ENCODE measurements at places on chromosomes 2 and 18. TPM values are rescaled to one million over a fixed set of nuclear protein-coding genes. Genes with fewer than 3 reads are reported as not detected.

ZNF24 gene
- total RNA-seq, result 46.8 TPM

LYPD1 gene
- 0.21 TPM for total RNA-seq

SCN1A gene
- not detected for total RNA-seq

HSBP1L1 gene
- 45.4 TPM for total RNA-seq

PLB1 gene
- 0.80 TPM for total RNA-seq

OSGEPL1 gene
- total RNA-seq, result 6.3 TPM

ANKRD53 gene
- not detected for total RNA-seq

UGT1A3 gene
- not detected for total RNA-seq

POTEJ gene
- total RNA-seq, result not detected

MAP3K19 gene
- total RNA-seq, result not detected

INO80D gene
- 17.9 TPM for total RNA-seq

NT5C1B gene
- total RNA-seq, result not detected

ATOH8 gene
- 3.8 TPM for total RNA-seq

LINC00305 gene
- total RNA-seq, result not detected

C2orf72 gene
- 3.2 TPM for total RNA-seq

C2orf78 gene
- not detected for total RNA-seq

PDE1A gene
- 0.08 TPM for total RNA-seq

CRYGC gene
- total RNA-seq, result not detected

CROCC2 gene
- total RNA-seq, result 0.23 TPM

CCDC102B gene
- 0.92 TPM for total RNA-seq

SLC4A5 gene
- total RNA-seq, result 1.2 TPM

KYNU gene
- total RNA-seq, result not detected

VIL1 gene
- total RNA-seq, result 0.18 TPM

VWC2L gene
- total RNA-seq, result not detected
